NT2/D1 (cell line): ENCODE measurements at places on chromosomes 1 and 21.

DNA sequence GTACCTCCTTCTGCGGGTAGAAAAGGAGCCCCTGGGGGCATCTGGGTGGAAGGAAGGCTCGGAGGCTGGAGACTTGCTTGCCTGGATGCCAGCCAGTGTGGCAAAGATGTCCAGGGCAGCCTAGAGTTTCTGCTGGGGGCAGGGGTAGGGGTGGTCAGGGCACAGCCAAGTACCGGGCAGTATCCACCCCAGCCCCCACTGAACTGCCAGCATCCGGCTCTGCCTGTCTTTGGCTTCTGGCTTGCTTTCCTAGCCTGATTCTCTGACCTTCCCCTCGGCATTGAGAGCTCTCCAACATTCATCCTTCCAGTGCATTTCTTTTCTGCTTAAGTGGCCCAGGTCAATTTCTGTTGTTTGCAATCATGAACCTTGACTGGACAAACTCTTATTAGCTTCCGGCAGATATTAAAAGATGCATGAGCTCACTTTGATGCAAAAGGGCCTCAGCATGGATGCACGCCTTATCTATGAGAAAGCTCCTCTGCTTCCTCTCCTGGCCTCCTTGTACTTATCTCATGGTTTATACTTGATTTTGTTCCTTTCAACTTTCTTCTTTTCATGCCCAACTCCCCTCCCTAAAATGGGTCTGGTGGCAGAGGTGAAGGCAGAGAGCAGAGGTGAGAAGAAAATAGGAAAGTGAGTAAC, 116.9 kb downstream of the HLCS start:
- DNase-seq: no peak

DNA sequence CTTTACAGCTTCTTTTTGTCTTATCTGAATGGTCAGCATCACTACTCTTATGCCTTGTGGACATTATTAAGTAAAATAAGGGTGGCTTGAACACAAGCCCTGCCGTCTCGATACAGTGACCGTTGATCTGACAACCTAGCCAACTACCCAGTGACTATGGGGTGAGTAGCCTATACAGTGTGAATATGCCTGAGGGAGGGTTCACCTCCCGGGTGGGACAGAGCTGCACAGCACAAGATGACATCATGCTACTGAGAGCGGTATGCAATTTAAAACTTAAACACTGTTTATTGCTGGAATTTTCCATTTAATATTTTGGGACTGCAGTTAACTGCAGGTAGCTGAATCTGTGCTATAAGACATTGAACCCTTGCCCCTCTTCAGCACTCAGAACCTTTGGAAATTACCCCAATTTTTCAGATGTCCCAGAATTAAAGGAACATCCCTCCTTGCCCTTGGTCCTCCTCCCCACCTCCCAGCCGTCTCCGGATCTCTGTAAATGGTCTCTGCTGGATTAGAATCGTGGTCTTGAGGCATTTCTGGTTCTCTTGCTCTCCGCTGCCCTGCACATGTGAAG, 618.5 kb downstream of the PTPRU start:
- DNase-seq: no peak

DNA sequence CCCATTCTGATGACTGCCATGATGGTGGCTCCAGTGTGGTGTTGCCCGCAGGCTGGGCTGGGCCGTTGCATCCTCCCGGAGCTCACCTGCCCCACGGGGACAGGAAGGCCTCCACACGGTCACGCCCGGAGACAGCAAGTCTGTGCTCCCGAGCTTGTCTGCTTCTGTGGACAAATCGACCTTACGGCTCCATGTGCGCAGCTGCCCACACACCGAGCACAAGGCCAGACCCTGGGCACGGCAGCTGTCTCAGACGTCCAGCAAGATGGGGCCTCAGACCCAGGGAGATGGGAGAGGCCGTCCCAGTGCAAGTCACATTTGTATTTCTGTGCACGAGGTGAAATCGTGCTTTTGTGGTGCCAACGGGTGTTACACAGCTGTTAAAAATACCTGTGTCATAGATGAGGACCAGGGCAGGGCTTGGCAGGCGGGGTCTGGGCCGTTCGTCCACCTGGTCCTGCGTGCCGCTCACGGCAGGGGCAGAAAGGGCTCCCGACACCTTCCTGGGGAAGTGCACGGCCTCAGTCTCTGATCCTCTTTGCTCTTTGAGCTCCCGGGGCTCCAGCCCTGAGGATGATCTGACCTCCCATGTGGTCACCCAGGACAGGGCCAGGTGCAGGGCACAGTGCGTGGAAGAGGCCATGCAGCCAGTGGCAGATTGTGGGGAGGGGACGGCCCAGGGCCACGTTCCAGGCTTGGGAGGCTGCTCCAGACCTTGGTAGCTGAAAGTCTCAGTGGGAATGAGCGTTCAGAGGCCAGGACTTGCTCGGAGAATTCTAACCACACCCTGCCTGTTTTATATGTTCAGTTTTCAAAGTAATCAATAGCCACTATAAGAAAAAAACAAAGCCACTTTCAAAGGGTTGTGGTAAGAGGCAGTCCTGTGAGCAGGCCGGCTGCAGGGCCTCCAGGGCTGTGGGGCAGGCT, 13.5 kb downstream of the COL6A1 start:
- DNase-seq: no peak

DNA sequence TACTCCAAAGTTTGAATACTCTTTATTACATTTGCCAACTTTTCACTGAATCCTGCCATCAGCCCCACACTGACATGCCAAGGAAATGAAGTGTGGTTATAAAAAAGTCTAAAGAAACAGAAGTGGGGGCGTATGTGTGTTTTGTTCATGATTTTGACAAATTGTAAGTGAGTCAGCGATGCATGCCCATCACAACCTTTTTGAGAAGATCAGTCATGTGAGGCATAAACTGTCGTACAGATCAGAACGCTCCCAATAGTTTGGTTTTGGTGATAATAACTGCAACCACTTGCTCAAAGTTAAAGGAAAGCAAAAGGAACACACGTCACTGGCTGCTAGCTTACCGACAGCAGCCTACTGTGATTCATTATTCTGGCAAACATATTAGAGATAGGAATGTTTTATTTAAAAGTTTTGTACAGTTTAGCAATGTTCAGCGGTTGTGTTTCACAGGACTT, 95.6 kb downstream of the RGS2 start:
- DNase-seq: no peak

DNA sequence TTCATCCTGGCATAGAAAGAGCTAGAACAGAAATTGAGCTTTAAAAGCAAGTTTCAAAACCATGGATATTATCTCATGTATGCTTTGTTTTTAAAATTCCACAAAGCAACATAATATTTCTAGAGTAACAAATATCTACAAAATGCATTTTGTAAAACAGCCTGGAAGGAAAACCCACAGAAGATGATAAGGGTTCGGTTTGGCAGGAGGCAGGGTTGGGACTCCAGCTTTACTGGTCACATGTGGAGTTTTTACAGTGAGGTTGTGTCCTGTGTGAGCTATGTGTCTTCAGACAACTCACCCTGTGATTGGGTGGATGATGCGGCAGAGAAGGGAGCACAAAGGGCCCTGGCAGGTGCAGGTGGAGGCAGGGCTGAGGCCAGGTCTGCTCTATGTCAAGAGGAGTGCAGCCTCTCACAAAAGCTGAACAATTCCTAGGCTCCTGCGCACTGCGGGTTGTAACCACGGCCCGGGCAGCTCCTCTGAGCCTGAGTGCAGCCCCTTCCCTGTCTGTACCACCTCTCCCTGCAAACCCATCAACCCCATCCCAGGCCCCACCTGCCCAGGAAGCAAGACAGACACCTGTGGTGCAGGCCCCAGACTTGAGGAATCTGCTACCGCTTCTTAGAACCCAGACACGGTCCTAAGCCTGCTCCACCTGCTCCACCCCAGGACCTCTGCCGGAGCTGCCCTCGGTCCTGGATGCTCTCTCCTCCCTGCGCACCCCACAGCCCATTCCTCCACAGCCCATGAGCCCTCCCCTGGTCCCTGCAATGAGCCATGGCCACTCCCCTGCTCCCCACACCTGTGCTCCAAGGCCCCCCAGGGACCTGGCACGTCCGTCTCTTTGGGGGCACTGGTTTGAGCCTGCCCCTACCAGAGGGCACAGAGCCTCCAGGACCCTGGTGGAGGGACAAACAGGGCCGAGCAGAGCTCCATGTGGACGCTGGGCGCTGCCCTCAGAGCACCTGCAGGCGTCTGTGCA, 2.8 kb upstream of the COL18A1 start:
- DNase-seq: no peak

GRCh38 chr1:21335750-21336224, 45.5 kb upstream of the ECE1 start:
- no peak for DNase-seq

DNA sequence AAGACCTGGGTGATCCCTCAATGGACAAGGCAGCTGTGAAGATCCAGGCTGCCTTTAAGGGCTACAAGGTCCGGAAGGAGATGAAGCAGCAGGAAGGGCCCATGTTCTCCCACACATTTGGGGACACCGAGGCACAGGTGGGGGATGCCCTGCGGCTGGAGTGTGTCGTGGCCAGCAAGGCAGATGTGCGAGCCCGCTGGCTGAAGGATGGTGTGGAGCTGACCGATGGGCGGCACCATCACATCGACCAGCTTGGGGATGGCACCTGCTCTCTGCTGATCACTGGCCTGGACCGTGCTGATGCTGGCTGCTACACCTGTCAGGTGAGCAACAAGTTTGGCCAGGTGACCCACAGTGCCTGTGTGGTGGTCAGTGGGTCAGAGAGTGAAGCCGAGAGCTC, 85.2 kb downstream of the TRIM11 start:
- no peak for DNase-seq

DNA sequence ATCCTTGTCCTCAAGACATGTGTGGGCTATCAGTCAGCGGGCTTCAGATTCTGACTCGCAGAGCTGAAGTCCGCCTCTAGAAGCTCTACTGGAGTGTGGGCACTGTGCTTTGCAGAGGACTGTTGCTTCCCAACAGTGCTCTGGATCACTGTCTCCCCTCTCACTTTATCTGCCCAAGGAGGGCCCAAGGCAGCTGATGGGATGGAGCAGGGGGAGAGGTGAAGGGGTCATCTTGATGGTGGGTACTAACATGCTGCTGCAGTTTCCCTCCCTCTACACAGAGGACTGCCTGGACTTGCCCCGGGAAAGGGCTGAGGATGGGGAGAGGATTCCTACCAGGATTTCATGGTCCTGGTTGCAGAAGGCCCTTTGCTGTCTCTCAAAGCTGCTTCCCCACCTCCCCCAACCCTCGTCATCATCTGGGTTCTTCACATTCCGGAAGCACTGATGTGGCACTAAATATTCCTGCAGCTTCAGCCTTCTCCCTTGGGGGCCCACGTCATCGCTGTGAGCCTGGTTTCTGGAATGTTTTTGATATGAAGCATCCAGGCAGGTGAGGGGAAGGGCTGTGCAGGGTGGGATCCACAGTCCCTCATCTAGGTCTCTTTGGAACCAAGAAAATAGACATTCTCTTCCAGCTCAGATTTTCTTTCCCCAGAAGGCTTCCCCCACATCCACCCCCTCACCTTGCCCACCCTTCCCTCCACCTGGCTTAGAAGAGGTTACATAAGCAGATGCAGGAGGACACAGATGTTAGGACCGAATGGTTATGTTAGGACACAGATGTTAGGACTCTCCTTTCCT, 23.2 kb downstream of the NUAK2 start:
- DNase-seq: peak; percentile 95
